Retina (tissue), 1 donor: ENCODE measurements at places on chromosomes 11 and 22.
A peak's percentile ranks its signal among the peaks of the same experiment; 100 is the strongest.

GRCh38 chr22:25941365-25941960 is 199.5 kb downstream of the MYO18B start:
- DNase-seq, result peak; percentile 38

DNA sequence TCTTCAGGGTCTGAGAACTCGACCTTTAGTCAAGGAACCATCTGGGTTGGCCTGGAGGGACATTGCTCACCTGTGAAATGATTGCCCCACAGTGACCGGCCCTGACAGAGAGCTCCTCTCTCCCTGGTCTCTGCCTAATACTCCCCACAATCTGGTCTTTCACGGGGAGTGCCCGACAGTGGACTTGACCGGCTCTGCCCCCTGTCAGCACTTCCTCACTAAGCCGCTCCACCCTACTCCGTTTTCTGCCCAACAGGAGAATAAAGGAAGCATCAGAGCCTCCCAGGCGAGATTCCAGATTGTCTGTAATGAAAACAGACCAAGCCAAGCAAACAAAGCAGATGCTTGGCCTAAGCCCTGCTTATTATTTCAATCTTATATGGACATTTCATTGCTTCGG is 87.8 kb downstream of the FBXO7 start:
- no peak for DNase-seq

GRCh38 chr11:76686261-76687079 is 15.9 kb upstream of the LRRC32 start:
- DNase-seq, result no peak

GRCh38 chr11:116335078-116335477 is 437.7 kb downstream of the BUD13 start:
- DNase-seq, result no peak

DNA sequence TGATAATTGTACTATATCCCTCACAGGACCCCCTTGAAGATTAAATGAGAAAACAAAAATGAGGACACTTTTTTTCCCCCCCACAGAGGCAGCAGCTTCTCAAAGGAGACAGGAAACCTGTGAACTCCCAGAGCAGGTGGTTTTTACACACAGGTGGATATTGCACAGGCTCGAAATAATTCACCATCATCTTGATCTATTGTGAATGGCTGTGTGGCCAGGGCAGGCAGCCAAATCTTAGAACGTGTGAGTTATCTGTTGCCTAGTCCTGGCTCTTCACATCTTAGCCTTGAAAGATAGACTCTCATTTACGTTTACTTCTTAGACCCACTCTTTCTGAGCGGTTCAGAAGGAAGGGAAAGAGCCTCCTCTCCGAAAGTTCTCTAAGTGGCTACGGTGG is 23.5 kb downstream of the PPFIBP2 start:
- DNase-seq, result no peak

- no peak for DNase-seq
These were observed 14.0 kb downstream of the MYEOV start for GRCh38 chr11:69307871-69308431.

DNA sequence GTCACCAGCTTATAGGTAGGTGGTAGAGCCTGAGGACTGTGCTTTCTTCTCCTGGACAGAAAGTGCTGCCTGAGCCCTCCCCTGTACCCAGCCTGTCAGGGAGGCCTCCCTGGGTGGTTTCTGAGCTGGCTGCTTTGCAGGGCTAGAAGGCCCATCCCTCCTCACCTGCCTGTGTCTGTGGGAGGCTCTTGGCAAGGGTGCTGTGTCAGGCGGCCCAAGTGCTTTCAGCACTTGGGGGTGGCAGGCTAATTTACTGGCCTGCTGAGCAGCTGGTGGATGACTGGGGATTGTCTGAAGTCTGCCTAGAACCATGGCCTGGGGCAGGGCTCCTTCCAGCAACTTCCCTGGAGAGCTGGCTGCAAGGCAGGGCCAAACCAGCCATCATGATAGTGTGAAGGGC is 139.0 kb upstream of the NAV2 start:
- no peak for DNase-seq

GRCh38 chr11:34353881-34354280 is 3.9 kb downstream of the ABTB2 start:
- peak; percentile 31 for DNase-seq

- no peak for DNase-seq
These were observed 728.0 kb downstream of the OPCML start for GRCh38 chr11:132804258-132804657.

GRCh38 chr11:113670149-113670830 is 35.8 kb downstream of the TMPRSS5 start:
- no peak for DNase-seq

DNA sequence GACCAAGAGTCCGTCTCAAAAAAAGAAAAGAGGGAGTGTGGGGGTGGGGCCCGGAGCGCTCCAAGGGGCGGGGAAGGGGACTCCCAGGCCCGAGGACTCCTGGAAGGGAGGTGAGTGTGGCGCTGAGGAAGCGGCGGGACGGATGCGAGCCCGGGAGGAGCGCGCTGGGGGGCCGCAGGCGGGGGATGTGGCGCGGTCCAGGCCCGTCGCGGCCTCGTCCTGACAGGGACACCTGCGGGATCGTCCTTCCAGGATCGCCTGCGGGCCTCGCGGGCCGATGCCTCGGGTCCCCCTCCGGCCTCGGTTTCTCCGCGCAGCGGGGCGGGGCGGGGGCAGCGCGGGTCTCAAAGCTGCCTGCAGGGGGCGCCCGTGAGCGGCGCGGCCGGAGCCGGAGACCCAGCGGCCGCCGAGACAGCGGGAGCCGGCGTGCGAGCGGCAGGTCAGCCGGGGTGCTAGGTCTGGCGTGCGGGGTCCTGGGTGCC is 3.8 kb upstream of the ADORA2A start:
- DNase-seq, result peak; percentile 59

DNA sequence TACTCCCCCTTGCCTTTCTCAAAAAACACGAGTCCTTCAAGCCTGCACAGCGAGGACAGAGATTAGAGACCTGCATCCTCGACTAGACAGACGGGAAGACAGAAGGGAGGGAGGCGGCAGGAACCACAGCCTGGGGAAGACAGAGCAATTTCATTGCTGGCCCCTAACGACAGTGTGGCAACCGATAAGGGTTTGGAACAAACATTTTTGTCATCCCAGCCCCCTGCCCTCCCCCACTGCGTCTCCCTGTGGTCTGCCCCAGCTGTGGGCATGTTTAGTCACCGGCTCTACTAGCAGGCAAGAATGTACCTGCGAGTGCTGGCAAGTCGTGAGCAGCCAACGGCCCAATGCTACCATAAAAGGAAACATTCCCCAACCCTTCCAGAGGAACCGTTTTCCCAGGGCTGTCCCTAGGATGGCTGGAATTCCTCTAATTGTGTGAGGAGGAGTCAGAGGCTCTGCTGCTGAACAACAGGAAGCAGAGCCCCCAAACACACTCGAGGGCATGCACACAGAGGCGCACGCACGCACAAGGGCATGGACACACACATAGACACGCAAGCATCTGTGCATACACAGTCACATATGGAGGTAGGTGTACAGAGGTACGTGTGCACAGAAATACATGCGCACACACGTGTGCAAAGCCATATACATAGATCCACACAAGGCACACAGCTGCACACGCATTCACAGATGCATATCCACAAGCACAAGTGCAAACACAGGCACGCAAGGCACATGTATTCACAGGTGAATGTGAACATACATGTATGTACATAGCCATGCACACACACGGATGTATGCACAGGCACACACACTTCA is 58.3 kb downstream of the MYH9 start:
- peak; percentile 51 for DNase-seq

GRCh38 chr22:43110927-43111623 is 525 bp downstream of the BIK start:
- DNase-seq, result peak; percentile 58
